CD4-positive, alpha-beta T cell (primary cell): ENCODE measurements at places on chromosomes 1 and 21.
A peak's percentile ranks its signal among the peaks of the same experiment; 100 is the strongest.

- H3K36me3 ChIP-seq: no peaks in the 10 kb centered on the region
- no peaks in the 10 kb centered on the region for H3K27me3 ChIP-seq
- no peaks in the 10 kb centered on the region for H3K4me1 ChIP-seq
- H3K27ac ChIP-seq: no peak overlapping the region
Observed at GRCh38 chr1:11946647-11947046, 12.1 kb downstream of the PLOD1 start.

DNA sequence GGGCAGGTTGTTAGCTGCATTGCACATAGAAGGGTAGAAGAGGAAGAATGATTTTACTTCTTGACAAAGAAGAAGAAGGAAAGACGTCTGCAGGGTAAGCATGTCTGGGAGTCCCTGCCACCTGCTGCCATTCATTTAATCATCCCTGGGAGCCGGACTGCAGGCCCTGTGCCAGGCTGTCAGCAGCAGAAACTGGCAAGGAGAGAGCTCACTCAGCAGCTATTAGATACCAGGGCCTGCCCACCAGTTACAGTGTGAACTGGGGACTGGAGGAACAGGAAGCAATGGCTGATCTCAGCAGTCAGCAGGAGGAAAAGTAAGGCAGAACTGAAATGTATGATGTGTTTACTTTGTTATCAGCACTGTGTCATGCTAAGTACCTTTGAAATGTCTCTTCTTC, 75.7 kb upstream of the C1orf87 start:
- no peak overlapping the region for H3K27ac ChIP-seq
- no peaks in the 10 kb centered on the region for H3K4me1 ChIP-seq
- DNase-seq: no peak
- no peak overlapping the region for H3K4me3 ChIP-seq

DNA sequence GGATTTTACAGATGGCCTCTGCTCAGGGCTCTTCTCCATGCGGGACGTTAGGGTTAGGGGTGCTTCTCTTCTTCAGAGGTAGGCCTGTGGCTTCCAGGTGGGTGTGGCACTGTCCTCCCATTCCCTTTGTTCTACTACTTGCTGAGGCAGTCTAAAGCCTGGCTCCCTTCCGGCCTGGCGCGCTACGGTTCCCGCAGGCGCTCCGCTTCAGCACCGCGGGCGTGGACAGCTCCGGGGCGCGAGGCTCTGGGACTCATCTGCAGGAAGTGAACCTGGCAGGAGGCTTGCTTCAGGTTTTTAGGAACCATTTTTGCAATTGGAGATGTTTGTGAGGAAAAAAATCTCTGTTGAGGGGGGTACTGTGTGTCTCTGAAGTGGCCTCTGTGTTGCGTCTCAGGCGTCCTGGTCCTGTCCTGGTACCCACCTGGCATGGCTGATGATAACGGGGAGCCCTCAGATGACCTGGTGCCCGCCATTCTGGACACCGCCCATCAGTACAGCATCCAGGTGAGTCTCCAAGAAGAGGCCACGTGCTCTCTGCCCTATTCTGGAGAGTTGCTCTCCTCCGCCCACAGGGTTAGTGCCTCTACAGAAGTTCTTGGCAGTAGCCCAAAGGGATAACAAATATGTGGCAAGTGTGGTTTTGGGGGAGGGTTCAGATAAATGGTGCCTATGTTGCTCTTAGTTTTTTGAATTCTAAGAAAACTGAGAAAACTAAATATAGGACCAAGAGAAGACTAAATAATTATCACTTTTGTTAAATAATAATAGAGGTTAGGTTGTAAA, 1.9 kb downstream of the MANEAL start:
- peaks cover 8% of the 10 kb centered on the region for H3K36me3 ChIP-seq
- H3K4me3 ChIP-seq: no peak overlapping the region
- DNase-seq: peak; percentile 26
- peaks cover 12% of the 10 kb centered on the region for H3K27me3 ChIP-seq
- peaks cover 19% of the 10 kb centered on the region for H3K4me1 ChIP-seq

DNA sequence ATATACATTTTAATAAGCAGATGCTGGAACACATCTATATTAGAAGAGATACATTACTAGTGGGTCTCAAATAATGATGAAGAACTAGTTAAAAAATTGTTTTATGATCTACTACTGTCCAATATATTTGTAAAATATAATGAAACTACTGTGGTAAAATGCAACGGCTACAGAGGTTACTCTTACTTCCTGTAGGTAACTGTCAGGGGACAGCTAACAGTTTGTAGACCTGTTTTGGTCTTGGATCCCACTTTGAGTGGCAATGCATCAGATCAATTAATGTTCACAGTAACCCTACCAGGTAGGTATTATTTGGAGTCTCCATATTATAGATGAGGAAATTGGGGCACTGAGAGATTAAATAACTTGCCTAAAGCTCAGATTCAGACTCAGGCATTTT, 26.7 kb upstream of the MYSM1 start:
- no peaks in the 10 kb centered on the region for H3K4me1 ChIP-seq
- no peak overlapping the region for H3K27ac ChIP-seq
- H3K4me3 ChIP-seq: no peak overlapping the region
- no peaks in the 10 kb centered on the region for H3K36me3 ChIP-seq
- no peak for DNase-seq
- no peaks in the 10 kb centered on the region for H3K27me3 ChIP-seq

DNA sequence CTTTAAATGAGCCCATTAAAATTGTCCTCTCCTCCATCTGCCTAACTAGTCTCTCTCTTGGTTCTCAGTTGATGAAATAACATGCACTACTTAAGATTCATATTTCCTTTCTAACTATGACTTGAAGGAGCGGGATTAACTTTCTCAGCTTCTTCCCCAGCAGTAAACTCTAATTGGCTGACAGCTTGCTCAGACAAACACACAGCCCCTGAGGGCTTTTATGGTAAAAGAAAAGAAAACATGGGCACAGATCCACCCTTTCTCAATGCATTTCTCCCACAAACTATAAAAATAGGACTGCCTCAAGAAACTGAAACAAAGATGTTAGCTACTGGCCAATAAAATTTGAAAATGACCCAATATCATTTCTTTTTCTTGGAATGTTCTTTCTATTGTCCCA, 703.1 kb downstream of the ADGRL2 start:
- H3K4me3 ChIP-seq: no peak overlapping the region
- H3K27me3 ChIP-seq: no peaks in the 10 kb centered on the region
- H3K4me1 ChIP-seq: no peaks in the 10 kb centered on the region
- no peak overlapping the region for H3K27ac ChIP-seq
- no peak for DNase-seq

- DNase-seq: no peak
- H3K4me3 ChIP-seq: peak overlapping the region; percentile 47
- no peaks in the 10 kb centered on the region for H3K36me3 ChIP-seq
- H3K4me1 ChIP-seq: peaks cover 12% of the 10 kb centered on the region
- H3K27ac ChIP-seq: no peak overlapping the region
Observed at GRCh38 chr1:21397813-21398188, 42.1 kb upstream of the NBPF3 start.

DNA sequence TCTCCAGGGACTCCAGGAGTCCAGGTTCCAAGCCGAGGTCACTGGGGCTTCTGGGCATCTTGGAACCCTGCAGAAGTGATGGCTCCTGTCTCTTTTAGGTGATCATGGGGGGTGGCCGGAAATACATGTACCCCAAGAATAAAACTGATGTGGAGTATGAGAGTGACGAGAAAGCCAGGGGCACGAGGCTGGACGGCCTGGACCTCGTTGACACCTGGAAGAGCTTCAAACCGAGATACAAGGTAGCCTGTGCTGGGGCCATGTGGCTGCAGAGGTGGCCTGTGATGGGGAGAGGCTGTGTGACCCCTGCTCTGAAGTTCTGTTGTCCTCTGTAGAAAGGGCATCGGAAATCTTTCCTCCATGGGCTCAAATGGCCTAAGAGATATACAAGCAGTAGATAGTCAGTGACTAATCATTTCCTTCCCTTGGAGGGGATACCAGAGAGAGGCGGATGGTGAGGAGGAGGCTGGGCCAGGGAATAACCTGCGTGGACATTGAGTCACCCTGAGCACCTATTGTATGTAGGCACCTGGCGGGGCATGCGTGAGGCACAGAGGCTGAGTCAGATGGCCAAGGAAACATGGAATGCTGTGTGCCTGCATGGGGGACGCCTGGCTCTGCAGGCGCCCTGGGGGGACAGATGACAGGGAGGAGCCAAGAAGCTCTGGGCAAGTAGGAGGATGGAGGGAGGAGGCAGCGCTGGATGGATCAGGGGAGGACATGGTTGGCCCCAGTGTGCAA, 59.0 kb downstream of the ALPL start:
- no peak overlapping the region for H3K27ac ChIP-seq
- H3K4me1 ChIP-seq: no peaks in the 10 kb centered on the region
- H3K36me3 ChIP-seq: no peaks in the 10 kb centered on the region
- H3K27me3 ChIP-seq: peaks cover 2% of the 10 kb centered on the region
- no peak for DNase-seq
- no peak overlapping the region for H3K4me3 ChIP-seq

DNA sequence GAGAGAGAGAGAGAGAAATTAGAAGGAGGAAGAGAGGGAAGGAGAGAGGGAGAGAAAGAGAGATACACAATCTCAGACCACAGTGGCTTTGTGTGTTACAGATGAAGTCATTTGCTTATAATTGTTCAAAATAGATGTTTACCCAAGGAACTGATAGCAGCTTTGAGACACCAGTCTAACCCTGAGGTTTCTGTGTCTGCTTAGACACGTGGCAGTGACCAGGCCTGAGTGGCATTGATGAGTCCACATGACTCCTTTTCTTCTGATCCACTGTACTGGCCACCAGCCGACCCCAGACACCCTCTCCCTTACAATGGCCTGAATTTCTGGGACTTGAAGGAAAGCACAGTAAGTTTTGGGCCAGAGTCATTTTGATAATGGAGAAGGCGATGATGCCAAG, 104.9 kb downstream of the DUSP10 start:
- H3K27ac ChIP-seq: no peak overlapping the region
- DNase-seq: no peak
- H3K27me3 ChIP-seq: no peaks in the 10 kb centered on the region
- H3K4me3 ChIP-seq: no peak overlapping the region
- no peaks in the 10 kb centered on the region for H3K36me3 ChIP-seq
- H3K4me1 ChIP-seq: no peaks in the 10 kb centered on the region

DNA sequence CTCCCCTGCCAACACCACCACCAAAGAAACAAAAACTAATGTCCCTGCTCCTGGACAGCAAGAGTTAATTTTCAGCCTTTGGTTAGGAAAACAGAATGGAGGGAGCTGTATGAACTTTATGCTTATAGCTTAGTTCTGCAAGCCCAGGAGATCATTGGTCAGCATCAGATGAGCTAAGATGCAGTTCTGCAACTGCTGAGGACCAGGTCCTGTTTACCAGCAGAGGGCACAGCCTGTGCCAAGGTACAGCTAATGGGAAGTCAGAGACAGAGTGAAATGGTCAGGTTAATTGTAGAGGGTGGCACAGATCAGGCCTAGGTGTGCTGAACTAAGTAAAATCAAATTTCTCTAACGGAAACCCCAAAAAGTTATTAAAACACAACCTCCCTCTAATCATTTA, 161.3 kb downstream of the ROR1 start:
- H3K27ac ChIP-seq: no peak overlapping the region
- no peak overlapping the region for H3K4me3 ChIP-seq
- H3K36me3 ChIP-seq: no peaks in the 10 kb centered on the region

DNA sequence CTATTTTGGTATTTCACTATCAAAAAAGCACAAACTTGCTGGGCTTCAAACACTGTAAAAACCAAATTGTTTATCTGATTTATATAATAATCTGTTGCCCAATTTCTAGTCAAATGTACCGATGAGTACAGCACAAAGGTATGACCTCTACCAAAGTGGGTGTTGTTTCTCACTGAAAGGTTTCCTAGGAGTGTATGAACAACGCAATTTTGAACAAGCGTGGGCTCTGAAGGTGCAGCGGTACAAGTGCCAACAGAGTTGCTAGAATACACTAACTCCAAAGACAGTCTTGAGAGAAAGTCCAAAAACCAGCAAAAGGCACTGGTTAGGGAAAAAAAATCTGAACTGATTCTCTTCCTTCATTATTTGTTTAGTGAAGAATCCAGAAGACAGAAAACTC, 130.4 kb downstream of the ATP1B1 start:
- no peaks in the 10 kb centered on the region for H3K27me3 ChIP-seq
- no peak for DNase-seq
- no peaks in the 10 kb centered on the region for H3K4me1 ChIP-seq
- no peak overlapping the region for H3K27ac ChIP-seq
- H3K36me3 ChIP-seq: no peaks in the 10 kb centered on the region
- H3K4me3 ChIP-seq: no peak overlapping the region
